ENCODE measurements at places on chromosomes 6 and 20.

- peaks cover 34% of the 10 kb centered on the region for H3K4me1 ChIP-seq
- no peaks in the 10 kb centered on the region for H3K36me3 ChIP-seq
- no peak for DNase-seq
- H3K4me3 ChIP-seq, result peak overlapping the region; percentile 96
- peaks cover 15% of the 10 kb centered on the region for H3K27me3 ChIP-seq
- no peak overlapping the region for H3K27ac ChIP-seq
Observed at GRCh38 chr20:10216146-10216791, 2.4 kb upstream of the SNAP25 start.

DNA sequence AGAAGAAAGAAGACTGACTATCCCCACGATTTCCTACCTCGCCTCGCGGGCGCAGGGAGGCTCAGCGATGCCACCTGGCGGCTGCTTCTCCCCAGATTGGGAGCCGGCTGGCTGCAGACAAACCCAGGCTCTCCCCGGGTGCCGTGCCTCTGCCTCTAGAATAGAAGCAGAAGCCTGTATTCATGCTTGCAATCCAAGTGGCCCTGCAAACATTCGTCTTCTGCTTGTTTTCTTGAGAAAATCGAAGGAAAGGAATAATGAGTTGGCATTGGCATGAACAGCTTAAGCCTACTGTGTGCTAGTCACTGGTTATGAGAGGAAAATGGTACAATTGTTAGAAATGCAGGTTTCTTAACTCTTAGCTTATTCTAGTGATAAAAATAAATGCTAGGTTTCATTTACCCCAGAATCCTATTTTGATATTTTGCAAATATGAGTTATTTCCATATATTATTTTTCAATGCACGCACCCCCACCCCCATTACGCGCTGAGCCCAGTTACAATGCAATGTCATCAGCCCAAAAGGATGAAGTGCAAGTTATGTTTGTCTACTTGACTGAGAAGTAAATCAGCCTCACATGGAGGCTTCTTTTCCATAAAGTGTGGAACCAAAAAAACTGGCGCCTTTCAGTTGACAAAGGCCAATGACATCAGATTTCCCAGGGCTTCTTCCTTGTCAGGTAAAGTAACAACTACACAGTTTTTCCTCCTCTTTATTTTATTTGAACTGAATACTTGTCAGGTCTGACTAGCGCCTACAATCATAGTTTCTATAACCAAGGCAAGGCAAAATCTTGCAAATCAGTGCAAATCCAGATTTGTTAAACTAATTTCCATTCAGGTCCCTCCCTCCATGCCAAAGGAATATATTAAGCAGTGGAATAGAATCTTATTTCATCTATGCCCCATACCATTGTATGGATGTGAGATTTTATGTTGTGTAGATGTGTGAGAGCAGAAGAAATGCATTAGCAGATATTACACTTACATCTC lies 3.9 kb upstream of the SOX4 start:
- peaks cover 5% of the 10 kb centered on the region for H3K36me3 ChIP-seq
- H3K4me1 ChIP-seq, result peaks cover 28% of the 10 kb centered on the region
- peak overlapping the region; percentile 96 for H3K27ac ChIP-seq
- peak overlapping the region; percentile 98 for H3K4me3 ChIP-seq
- peaks cover 5% of the 10 kb centered on the region for H3K27me3 ChIP-seq

- DNase-seq, result peak; percentile 82
- H3K27me3 ChIP-seq, result peaks cover 24% of the 10 kb centered on the region
- peaks cover 23% of the 10 kb centered on the region for H3K4me1 ChIP-seq
- H3K36me3 ChIP-seq, result no peaks in the 10 kb centered on the region
- no peak overlapping the region for H3K27ac ChIP-seq
Observed at GRCh38 chr20:62409931-62410745, 3.1 kb upstream of the CABLES2 start.

- H3K27ac ChIP-seq, result peak overlapping the region; percentile 10
- peaks cover 10% of the 10 kb centered on the region for H3K4me1 ChIP-seq
- H3K27me3 ChIP-seq, result peaks cover 16% of the 10 kb centered on the region
- DNase-seq, result no peak
Observed at GRCh38 chr6:33599413-33599938, 19.4 kb upstream of the BAK1 start.

DNA sequence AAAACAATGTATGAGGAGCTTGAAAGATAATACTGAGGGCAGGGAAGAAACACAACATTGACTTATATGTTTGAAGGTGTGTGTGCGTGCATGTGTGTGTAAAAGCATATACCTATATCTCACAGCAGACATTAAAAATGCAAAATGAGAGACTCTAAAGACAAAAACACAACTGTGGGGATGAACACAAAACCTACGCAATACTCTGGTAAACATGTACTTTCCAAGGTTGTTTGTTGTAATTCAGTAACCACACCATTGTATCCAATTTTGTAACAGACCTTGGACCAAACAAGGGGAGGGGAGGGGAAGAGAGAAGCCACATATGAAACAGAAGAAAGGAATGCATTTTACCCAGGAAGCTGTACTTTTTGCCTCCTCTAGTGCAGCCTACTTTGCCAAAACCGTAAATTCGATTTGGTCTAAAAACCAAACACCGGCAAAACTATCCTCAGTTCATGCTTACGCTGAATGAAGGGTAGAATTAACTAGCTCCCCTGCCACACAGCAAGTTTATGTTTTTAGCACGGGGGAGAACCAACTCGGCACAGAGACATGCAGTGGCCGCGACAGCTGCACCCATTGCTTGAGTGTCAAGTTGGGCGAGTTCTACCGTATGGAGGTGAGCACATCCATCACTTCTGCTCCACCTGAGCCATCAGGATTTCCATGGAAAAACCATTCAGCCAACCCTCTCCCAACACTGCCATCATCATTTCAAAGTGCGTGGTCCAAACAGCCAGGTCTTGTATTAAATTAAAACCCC lies 50.0 kb downstream of the CNKSR3 start:
- H3K36me3 ChIP-seq, result peaks cover 4% of the 10 kb centered on the region
- DNase-seq, result no peak
- H3K27me3 ChIP-seq, result peaks cover 2% of the 10 kb centered on the region
- H3K27ac ChIP-seq, result peak overlapping the region; percentile 95

- H3K4me1 ChIP-seq, result no peaks in the 10 kb centered on the region
- peaks cover 3% of the 10 kb centered on the region for H3K27me3 ChIP-seq
- H3K27ac ChIP-seq, result no peak overlapping the region
- H3K4me3 ChIP-seq, result no peak overlapping the region
- no peak for DNase-seq
Observed at GRCh38 chr6:80689716-80690395, 583.4 kb downstream of the BCKDHB start.

- H3K27ac ChIP-seq, result no peak overlapping the region
- no peak overlapping the region for H3K4me3 ChIP-seq
- H3K36me3 ChIP-seq, result no peaks in the 10 kb centered on the region
- peaks cover 6% of the 10 kb centered on the region for H3K27me3 ChIP-seq
- peaks cover 18% of the 10 kb centered on the region for H3K4me1 ChIP-seq
- no peak for DNase-seq
Observed at GRCh38 chr20:2327620-2328555, 32.1 kb downstream of the TGM3 start.
